Activated effector memory CD4-positive, alpha-beta T cell treated with Interleukin-2 at 50 U/mL for 16 hours (primary cell): ENCODE measurements at places on chromosomes 5 and 9.

- DNase-seq = no peak
Measured at GRCh38 chr5:81269751-81270393, 31.5 kb upstream of the ZCCHC9 start.

GRCh38 chr5:151739939-151740335 is 18.5 kb downstream of the ATOX1 start:
- DNase-seq = no peak

DNA sequence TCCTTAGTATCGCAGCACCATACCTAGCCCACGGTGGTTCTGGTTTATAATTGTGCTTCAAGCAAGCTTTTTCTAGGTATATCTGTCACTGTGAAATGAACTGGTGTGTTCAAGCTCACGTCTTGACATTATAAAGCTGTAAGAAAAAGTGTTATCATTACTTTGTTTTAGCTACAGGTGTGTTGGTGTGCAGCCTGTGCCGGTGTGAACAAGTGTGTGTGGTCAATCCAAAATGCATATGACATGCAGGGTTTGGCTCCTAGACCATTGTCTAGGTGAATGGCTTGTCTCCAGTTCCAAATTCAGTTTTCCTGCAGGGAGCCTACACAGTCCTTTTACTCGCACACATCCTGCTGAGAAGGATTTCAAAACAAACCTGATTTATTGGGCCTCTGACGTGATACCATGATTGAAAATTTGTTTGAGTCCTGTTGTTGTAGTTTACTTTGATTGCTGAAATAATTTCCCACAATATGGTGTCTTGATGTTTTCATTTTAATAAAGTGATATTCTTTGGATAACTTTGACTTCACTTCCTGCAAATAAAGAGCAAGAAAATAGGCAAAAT is 3.7 kb downstream of the LSM11 start:
- DNase-seq = no peak

GRCh38 chr9:105062222-105062855 is 134.4 kb upstream of the ABCA1 start:
- no peak for DNase-seq

GRCh38 chr9:13787234-13787833 is 507.8 kb upstream of the MPDZ start:
- DNase-seq = no peak

DNA sequence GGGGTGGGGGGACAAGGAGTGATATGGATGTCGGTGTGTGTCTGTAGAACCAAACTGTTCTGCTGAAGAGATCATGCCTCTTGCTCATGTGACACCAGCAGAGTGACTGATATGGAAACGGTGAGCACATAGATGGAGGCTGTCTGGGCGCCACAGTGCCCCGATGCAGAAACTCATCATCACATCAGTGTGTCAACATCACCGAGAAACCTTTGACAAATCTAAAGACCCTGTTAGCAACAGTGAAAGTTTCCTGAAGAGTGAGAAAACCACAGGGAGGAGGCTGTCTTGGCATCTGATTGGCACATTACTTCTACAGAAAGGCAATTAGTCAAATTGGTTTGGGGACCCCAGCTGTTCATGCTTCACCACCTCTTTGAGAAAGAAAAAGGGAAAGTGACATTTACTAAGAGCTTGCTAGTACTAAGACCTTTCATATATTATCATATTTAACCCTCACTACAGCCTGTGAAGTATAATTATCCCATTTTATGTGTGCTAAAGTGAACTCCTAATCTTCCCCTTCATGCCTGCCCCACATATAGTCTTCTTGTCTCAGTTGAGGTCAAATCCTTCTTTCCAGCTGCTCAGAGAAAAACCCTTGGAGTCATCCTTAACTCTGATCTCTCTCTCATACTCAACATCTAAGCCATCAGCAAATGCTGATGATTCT is 25.6 kb downstream of the CSF2 start:
- DNase-seq = no peak

- DNase-seq = no peak
Measured at GRCh38 chr5:137019229-137019628, 479.9 kb downstream of the SPOCK1 start.

DNA sequence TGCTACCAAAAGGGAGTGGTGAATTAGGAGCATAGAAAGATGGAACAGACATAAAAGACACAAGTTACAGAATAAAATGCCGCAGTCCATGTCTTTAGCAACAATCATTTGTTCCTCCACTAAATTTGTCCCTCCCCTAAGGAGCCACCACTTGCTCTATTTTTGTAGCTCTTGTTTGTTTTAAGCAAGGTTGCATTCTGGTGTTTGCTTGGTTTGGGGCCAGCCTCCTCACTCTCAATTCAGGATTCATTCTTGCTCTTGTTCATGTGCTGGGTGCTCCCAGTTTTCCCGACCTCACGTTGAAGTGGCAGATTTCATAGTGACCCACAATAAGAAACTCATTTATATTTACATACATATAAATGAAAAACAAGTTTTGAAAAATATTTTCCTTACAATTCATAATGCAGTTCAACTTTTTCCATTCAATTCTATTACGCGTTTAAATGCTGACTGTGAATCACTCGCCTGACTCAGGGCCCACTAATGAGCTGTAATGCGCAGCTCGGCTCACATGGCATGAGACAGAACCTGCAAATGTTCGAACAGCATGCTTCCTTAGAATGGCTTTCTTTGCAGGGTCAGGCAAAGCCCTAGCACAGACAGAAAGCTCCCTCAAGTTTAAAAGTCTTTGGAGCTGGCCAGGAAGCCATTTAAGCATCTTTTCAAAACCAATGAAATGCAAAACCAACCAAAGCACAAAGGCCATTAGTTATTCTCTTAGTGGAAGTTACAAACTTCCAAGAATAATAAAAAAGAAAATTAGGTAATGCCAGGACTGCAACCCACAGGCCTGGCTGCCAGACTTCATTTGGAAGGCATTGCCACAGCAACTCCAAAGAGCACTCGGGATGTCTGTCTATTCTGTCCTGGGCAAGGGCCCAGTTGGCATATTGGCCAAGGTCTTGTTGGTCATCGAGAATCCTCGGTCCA is 41.7 kb downstream of the RETREG1 start:
- DNase-seq = no peak

DNA sequence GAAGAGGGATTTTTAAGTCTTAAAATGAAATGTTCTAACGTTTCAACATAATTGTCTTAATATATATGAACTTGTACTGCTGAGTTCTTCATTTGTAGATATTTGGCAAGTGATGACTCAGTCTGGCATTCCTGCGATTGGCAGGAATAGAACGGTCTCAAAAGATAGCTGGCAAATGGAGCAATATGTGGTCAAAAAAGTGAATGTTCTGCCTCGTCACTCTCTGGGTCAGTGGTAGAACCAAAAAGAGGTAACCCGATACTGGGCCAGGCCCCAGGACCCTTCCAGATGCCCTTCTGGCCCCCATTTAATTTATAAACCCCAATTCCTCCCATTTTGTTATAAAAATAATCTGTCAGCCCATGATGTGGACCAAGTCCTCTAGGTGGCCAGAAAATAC is 39.2 kb downstream of the ZNF366 start:
- no peak for DNase-seq

- no peak for DNase-seq
Measured at GRCh38 chr9:77018058-77018968, 1.1 kb upstream of the FOXB2 start.

DNA sequence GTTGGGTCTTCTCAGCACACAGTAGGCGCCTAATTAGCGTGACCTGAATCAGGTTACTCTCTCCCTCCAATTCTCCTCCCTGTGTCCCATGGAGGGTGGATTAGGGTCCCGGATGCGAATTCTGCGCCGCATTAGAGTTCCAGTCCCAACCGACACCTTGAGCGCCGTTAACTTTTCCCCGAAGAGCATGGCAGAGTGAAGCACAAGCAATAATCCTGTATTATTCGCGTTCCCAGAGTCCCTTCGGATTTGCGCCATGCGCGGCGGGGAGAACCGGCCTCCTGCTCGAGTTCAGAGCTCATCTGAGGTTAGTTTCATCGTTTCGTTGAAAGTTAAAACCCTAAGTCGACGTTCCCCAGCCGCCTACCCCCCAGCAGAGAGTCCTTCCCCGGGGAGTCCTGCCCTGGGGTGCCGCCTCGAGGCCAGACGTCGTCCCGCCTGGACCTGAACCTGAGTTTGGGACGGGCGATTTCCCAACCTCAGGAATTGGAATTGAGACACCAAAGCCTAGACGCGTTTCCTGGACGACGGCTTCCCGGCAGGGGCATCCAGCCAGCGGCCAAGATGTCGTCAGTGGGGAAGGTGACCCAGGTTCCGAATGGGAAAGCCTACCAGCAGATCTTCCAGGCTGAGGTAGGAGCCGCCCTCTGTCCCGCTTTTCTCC is at the start of gene CCDC180:
TSS of gene CCDC180 (plus strand) at position 160 of the 664 bp plus-strand sequence. CDS start at position 565, 405 bp downstream.
- no peak for DNase-seq

- peak; percentile 15 for DNase-seq
Measured at GRCh38 chr9:85741095-85741874, 469 bp downstream of the AGTPBP1 start.

DNA sequence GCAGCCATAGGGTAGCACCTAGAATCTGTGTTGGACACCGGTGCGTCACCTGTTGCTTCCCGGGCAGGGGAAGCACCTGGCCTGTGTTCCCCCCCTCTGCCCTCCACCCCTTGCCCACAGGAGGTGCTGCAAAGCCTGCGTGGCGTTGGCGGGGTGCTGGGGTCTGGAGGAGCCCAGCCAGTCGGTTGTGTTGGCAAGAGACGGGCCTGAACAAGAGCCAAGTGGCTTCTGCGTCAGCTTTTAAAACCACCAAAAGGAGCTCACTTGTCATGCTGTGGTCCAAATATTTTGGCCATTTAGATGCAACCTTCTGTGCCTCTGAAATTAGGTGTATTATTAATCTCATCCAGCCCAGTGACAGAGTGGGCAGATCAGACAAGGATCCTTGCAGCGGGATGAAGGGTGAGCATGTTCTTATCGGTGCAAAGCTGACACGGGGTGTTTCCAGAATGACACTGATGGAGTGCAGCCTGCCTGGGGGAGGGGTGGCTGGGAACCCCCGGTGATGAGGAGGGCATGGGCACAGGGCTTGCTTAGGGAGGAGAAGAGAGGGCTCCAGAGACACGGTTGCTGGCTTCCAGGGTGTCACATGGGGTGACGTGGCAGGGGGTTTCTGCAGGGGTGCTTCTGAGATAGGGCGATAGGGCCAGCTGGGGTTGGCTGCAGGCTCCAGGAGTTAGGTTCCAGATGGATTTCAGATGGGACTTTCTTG is 9.7 kb upstream of the RXRA start:
- no peak for DNase-seq

DNA sequence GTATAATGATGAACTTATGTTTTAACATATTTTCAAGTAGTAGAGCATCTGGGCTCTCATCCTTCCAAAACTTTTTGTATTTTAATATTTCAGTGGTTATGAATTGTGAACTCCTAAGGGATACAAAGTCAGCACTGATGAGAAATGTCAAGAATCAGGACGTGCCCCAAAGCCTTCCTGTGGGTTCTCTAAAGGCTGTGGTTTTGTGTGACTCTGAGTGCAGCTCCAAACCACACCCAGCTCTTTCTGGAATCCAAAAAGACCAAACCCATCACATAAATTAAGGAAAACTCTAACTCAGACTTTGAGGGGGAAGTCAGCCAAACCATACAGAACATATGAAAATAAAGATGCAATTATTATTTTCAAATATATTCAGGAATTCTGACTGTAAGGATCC is 40.8 kb upstream of the SMU1 start:
- DNase-seq = no peak

- DNase-seq = no peak
Measured at GRCh38 chr5:119537704-119538103, 85.4 kb downstream of the HSD17B4 start.

DNA sequence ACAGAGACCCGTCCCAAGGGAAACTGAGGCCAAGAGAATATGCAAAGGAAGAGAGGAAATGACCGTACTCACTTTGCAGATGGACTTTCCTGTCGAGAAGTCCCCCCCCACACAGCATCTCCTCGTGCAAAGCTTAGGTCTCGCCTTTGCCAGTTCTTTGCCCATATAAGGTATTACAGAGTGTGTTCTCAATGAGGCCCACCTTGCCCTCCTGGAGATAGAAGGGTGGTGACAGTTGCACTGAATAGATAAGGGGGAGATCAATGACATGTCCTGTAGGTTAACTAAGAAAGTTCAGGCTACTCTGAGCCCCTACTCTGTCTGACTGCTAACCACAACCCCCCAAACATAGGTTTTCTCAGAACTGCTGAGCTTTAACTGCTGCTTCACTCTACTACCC is 68.2 kb upstream of the SPTLC1 start:
- DNase-seq = no peak

- DNase-seq = no peak
Measured at GRCh38 chr5:132239776-132240175, 12.1 kb upstream of the P4HA2 start.

GRCh38 chr9:135015096-135015495 is 72.4 kb upstream of the OLFM1 start:
- no peak for DNase-seq

GRCh38 chr5:146213210-146213826 is 9.9 kb downstream of the RBM27 start:
- DNase-seq = no peak

GRCh38 chr5:97726106-97726505 is 543.1 kb upstream of the RIOK2 start:
- no peak for DNase-seq

DNA sequence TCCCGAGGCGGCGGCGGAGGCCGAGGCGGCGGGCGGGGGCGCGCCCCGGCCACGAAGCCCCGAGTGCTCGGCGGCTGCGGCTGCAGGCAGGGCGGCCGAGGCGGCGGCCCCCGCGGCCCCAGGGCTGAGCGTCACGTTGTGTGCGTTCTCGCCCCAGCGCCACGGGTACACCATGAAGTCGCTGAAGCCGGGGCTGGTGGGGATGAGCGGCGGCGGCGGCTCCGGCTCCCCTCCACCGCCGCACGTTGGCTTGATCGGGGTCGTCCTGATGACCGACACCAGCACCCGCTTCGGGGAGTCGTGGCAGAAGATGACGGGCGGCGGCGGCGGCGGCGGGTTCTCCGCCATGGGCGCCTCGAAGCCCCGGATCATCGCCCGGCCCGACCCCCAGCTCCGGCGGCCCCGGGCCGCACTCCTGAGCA is 498 bp downstream of the ZNF367 start:
- DNase-seq = no peak

GRCh38 chr5:143052967-143053682 is 282.9 kb downstream of the ARHGAP26 start:
- DNase-seq = no peak

DNA sequence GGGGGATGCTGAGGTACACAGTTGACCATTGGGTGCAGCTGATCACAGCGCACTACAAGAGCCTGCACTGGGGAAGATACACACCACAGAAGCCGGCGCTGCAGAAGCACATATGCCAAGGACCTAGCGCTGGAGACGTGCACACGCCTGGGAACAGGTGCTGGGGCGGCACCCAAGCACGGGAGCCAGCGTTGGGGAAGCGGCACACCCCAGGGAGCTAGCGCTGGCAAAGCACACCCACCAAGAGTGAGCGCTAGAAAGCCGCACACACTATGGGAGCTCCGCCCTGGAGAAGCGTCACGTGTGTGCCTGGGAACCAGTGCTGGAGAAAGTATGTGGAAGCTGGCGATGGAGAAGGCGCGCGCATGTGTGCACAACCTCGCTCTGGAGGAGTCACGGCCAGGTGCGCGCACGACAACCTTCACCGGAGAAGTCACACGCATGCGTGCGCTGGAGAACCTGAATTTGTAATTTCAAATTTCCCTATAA is 4.5 kb downstream of the FANCC start:
- no peak for DNase-seq

DNA sequence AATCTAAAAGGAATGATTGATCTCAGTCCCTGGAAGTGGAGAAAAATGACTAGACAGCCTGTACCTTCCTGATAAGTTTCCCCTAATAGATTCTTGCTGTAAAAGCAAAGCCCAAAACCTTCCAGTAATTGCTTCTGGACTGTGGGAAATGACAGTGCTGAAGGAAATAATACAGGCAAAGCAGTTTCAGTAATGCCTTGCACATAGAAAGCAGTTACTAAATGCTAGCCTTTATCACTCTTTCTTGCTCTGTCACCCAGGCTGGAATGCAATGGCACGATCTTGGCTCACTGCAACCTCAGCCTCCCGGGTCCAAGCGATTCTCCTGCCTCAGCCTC is 50.3 kb downstream of the MAP1B start:
- no peak for DNase-seq
